ENCODE measurements at places on chromosomes 7 and 10.

- 0 out of 2 replicates have a peak, but pooled peaks cover 4% of the 10 kb centered on the region for H3K36me3 ChIP-seq
- H3K4me3 ChIP-seq: no peak overlapping the region
- H3K27me3 ChIP-seq: no peaks in the 10 kb centered on the region
- H3K4me1 ChIP-seq: peaks cover 5% of the 10 kb centered on the region
Measured at GRCh38 chr10:103884681-103885139, 29.3 kb upstream of the SH3PXD2A start.

- H3K4me1 ChIP-seq: no peaks in the 10 kb centered on the region
- no peak overlapping the region for H3K4me3 ChIP-seq
- H3K27ac ChIP-seq: no peak overlapping the region
- DNase-seq: no peak
Measured at GRCh38 chr7:88586219-88586618, 173.3 kb upstream of the ZNF804B start.

DNA sequence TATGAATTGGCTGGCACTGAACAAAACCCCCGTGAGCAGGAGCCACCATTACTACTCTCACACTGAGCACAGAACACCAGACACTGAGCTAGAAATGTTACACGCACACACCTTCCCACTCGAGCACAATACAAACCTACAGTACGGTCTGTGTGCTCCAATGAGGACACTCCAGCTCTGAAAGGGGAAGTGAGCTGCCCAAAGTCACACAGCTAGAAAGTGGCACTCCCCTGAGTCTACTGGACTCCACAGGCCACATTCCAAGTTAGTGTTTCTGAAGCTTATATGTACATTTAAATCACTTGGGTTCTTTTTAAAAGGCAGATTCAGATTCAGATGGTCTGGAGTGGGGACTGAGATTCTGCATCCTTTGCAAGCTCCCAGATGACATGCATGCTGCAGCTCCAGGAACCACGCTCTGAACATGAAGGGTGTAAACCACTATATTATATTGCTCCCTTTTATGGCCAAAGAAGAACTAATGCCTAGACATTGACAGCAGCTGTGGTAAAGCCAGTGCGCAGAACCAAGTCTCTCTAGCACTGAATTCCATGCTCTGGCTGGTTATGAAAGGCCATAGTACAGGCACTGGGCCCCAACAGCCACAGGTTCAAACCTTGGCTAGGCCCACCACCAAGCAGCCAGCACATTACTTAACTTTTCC is 77.1 kb downstream of the FRMPD2 start:
- no peaks in the 10 kb centered on the region for H3K36me3 ChIP-seq
- no peak overlapping the region for H3K4me3 ChIP-seq
- no peaks in the 10 kb centered on the region for H3K27me3 ChIP-seq
- DNase-seq: no peak

- H3K4me3 ChIP-seq: no peak overlapping the region
- no peaks in the 10 kb centered on the region for H3K27me3 ChIP-seq
- no peak for DNase-seq
- no peaks in the 10 kb centered on the region for H3K4me1 ChIP-seq
- H3K36me3 ChIP-seq: no peaks in the 10 kb centered on the region
Measured at GRCh38 chr10:128848810-128849209, 618.2 kb upstream of the MGMT start.
